ENCODE measurements at places on chromosomes 5 and 9.

GRCh38 chr5:38500573-38501260 is 55.7 kb downstream of the LIFR start:
- no peak overlapping the region for H3K27ac ChIP-seq
- H3K36me3 ChIP-seq: no peaks in the 10 kb centered on the region
- DNase-seq: no peak
- H3K4me1 ChIP-seq: no peaks in the 10 kb centered on the region

- H3K27ac ChIP-seq: no peak overlapping the region
- DNase-seq: no peak
- H3K4me3 ChIP-seq: no peak overlapping the region
- H3K36me3 ChIP-seq: no peaks in the 10 kb centered on the region
- no peaks in the 10 kb centered on the region for H3K4me1 ChIP-seq
Measured at GRCh38 chr9:31210978-31211570, 1173.4 kb upstream of the ACO1 start.

DNA sequence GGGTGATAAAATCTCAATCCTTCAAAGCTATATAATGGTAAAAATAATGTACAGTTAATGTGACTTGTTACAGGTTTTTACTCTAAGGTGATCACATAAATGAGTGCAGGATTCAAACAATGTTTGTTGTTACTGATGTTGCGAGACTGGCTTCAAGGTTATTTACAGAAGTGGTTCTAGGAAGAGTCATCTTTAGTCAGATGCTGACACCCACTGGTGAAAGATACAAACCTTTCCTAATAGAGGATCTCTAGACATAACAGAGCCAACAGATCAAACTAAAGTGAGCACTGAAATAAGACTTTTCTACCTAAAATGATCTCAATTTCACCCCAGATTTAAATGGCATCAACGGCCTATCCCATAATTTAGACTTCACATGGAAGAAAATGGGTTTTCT is 20.2 kb downstream of the ARSB start:
- peak; percentile 85 for DNase-seq
- no peaks in the 10 kb centered on the region for H3K4me1 ChIP-seq
- no peak overlapping the region for H3K4me3 ChIP-seq
- no peak overlapping the region for H3K27ac ChIP-seq
- no peaks in the 10 kb centered on the region for H3K36me3 ChIP-seq

GRCh38 chr9:6355728-6356127 is 27.6 kb downstream of the TPD52L3 start:
- no peaks in the 10 kb centered on the region for H3K36me3 ChIP-seq
- no peak overlapping the region for H3K27ac ChIP-seq
- no peak overlapping the region for H3K4me3 ChIP-seq
- H3K27me3 ChIP-seq: no peaks in the 10 kb centered on the region
- no peaks in the 10 kb centered on the region for H3K4me1 ChIP-seq

Data from thymus (tissue), 14 donors.